GM23338 (cell line): ENCODE measurements at places on chromosomes 12 and 14. TPM values are rescaled to one million over a fixed set of nuclear protein-coding genes. Genes with fewer than 3 reads are reported as not detected.

Gene IL23A
- 2.5 and 3.2 TPM in 2 replicates for total RNA-seq

Gene INHBC
- not detected in 2 replicates for total RNA-seq

GRCh38 chr12:53232646-53233461 is 845 bp upstream of the RARG start:
- H3K4me1 ChIP-seq: peaks cover 65% of the 10 kb centered on the region
- H3K36me3 ChIP-seq: no peaks in the 10 kb centered on the region
- peak overlapping the region; percentile 56 for H3K4me3 ChIP-seq
- peak overlapping the region; percentile 74; the same call in 1 of the 2 replicates for H3K27ac ChIP-seq
- DNase-seq: peak; percentile 63

GRCh38 chr12:49973361-49973830 is 649 bp downstream of the AQP6 start:
- DNase-seq: no peak
- no peaks in the 10 kb centered on the region for H3K36me3 ChIP-seq
- no peak overlapping the region for H3K27ac ChIP-seq
- H3K4me1 ChIP-seq: peaks cover 4% of the 10 kb centered on the region; the same call in 1 of the 2 replicates
- H3K27me3 ChIP-seq: peaks cover under 1% of the 10 kb centered on the region; the same call in 1 of the 2 replicates

DNA sequence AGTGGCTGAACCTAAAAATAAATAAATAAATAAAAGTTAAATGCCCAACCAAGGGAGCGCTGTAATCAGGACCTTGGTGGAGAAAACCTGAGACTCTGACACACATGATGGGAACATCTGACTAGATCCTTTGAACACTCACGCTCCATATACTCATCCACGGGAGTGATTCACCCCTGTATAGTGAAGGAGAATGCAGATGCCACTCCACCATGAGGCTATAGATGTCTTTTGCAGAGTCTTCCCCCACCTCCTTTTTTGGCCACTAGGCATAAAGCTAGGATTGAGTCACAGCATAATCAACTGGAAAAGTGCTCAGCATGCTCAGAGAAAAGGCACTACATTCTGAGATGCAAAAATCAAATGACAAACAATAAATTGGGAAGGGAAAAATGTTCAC is 19.0 kb downstream of the ADAM20 start:
- no peak overlapping the region for H3K27ac ChIP-seq
- DNase-seq: no peak
- peaks cover 3% of the 10 kb centered on the region; the same call in 1 of the 2 replicates for H3K36me3 ChIP-seq
